ENCODE measurements at places on chromosomes 5 and 9.

DNA sequence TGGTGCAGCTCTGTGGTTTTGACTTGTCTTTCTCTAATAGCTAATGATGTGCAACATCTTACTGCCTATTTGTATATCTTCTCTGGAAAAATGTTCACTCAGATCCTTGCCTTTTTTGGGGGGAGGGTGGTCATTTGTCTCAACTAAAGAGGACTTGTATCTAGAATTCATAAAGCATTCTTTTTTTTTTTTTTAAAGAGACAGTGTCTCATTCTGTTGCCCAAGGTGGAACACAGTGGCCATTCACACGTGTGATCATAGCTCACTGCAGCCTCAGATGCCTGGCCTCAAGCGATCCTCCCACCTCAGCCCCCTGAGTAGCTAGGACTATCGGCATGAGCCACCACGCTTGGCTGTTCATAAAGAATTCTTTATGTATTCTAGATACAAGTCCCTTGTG, 33.2 kb downstream of the HABP4 start:
- no peak for DNase-seq

GRCh38 chr5:155529362-155529761, 515.8 kb downstream of the KIF4B start:
- no peak for DNase-seq

DNA sequence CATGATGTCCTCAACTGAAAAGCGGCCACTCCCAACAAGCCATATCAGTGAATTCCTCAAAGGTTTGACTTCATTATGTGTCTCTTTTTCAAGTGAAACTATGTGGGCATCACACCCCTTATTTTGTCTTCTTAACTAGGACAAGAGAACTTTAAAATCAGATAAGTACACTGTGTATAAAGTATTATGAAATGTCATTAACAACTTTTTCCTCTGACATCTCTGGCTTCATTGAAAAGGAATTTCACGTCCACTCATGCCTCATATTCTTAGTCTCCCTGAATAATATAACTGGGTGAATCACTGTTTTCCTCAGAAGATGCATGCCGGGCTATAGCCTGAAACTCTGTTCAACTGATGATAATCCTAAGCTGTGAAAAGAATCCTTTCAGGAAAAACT, 415.8 kb downstream of the ACTL7B start:
- DNase-seq = no peak

GRCh38 chr5:109826-110225, 17.9 kb downstream of the PLEKHG4B start:
- DNase-seq = no peak

- DNase-seq = no peak
Measured at GRCh38 chr9:426976-427375, 212.3 kb downstream of the DOCK8 start.

- DNase-seq = no peak
Measured at GRCh38 chr5:122880749-122881148, 35.3 kb downstream of the SNX24 start.

DNA sequence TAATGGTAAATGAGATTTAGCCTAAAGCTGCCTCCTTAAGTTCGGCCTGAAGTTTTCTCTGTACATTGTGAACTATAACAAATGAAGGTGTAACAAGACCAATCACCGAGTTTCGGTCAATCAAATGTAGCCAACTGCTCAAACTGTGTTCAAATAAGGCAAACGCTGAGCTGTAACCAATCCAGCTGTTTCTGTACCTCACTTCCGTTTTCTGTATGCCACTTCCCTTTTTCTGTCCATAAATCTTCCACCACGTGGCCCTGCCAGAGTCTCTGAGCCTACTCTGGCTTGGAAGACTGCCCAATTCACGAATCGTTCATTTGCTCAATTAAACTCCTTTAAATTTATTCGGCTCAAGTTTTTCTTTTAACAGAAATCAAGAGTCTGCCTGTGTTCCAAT, 193.5 kb upstream of the KLF9 start:
- no peak for DNase-seq

DNA sequence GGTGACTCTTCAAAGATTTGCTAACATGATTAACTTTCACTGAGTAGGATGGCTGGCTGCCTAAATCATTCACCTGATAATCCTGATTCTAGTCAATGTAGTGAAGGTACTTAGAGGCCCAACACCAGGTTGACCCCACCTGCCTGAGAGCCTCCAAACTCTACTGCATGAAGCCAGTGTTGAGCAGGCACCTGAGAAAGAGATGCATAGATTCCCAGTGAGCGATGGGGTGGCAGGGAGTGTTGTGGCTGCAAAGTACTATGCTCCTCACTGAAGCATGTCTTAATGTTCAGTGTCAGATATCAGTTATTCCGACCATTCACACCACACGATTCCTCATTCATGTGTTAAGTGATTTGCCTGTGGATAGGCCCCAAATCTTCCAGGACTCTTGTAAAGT, 804.4 kb downstream of the TLE4 start:
- no peak for DNase-seq
